SW 1271 (cell line): ENCODE measurements at places on chromosomes 13 and 19.

GRCh38 chr13:47594833-47595232 lies 406.2 kb downstream of the SUCLA2 start:
- DNase-seq: no peak

GRCh38 chr19:18422530-18423191 lies 3.5 kb downstream of the SSBP4 start:
- no peak for DNase-seq

DNA sequence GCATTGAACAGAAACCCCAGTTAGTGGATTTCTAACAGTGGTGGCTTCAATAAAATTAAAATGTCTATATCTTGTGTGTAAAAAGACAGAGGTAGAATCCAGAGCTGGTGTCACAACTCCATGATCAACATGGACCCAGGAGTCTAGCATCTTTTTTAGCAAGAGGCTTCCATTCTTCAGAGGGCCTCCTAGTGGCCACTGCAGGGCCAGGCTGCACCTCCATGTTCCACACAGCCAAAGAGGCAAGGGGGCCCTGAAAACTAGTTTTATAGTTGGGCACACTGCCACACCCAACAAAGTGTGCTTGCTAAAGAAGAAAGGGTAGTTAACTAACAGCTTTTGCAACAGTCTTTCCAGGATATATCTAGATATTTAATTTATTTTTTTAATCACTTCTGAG lies 12.9 kb downstream of the N4BP2L1 start:
- no peak for DNase-seq

- peak; percentile 25 for DNase-seq
Observed at GRCh38 chr19:38831142-38831605, 420 bp downstream of the ECH1 start.

DNA sequence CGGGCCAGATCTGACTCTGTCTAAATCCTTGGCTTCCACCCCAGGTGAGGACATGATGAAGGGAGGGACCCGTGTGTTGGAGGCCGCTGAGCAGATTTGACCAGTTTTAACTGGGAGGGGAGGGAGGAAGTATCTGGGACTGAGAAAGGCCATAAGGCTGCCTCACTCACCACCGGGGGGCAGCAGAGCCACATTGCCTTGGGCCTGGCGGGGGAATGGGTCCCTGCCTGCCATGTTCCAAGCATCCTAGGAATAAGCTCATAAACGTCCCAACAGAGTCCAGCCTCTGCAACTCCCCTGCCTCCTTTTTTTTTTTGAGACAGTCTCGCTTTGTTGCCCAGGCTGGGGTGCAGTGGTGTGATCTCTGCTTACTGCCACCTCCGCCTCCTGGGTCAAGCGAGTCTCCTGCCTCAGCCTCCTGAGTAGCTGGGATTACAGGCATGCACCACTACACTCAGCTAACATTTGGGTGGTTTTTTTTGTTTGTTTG lies 15.5 kb downstream of the MAST3 start:
- peak; percentile 47 for DNase-seq

GRCh38 chr13:38759390-38759789 lies 72.5 kb downstream of the FREM2 start:
- DNase-seq: no peak

DNA sequence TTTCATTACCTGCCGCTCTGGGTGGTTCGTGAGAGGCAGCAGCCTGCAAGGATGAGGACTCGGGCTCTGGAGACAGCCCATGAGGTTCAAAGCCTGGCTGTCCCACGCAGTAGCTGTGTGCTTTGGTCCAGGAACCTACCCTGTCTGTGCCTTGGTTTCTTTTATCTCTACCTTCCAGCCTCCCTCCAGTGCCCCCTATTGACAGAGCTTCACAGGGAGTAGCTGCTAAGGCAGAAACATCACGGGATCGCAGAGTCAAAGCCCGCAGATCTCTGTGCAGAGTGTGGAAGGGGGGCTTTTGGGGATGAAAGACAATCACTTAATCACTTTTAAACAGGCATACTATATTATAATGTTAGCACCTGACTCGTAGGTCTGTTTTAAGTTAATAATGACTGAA lies 16.2 kb downstream of the ZNF71 start:
- DNase-seq: no peak

DNA sequence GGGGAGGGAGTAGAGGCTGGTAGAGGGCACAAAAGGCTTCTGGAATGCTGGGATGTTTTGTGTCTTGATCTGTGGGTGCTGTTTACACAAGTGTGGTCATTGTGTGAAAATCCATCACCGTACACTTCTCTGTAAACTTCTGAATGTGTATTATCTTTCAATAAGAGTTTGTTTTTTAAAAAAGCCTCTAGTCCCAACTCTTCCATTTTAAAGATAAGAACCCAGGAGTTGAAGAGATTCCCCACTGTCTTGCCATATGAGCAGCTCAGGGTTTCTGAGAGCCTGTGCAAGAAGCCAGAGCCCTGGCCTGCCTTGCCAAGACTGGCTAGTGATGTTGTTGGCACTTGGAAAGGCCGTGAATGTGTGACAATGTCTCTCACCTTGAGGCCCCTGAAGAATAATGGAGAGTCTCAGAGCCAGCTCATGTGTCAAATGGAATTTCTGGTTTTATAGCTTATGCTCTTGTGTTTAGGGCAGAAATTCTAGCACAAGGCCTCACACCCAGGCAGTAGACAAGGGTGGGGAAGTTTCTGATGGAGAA lies 57.5 kb upstream of the NPAS1 start:
- DNase-seq: no peak

GRCh38 chr19:58355908-58356765 lies 2.8 kb upstream of the A1BG start:
- DNase-seq: no peak

- DNase-seq: peak; percentile 53
Observed at GRCh38 chr19:31127134-31127967, 221.9 kb downstream of the TSHZ3 start.

DNA sequence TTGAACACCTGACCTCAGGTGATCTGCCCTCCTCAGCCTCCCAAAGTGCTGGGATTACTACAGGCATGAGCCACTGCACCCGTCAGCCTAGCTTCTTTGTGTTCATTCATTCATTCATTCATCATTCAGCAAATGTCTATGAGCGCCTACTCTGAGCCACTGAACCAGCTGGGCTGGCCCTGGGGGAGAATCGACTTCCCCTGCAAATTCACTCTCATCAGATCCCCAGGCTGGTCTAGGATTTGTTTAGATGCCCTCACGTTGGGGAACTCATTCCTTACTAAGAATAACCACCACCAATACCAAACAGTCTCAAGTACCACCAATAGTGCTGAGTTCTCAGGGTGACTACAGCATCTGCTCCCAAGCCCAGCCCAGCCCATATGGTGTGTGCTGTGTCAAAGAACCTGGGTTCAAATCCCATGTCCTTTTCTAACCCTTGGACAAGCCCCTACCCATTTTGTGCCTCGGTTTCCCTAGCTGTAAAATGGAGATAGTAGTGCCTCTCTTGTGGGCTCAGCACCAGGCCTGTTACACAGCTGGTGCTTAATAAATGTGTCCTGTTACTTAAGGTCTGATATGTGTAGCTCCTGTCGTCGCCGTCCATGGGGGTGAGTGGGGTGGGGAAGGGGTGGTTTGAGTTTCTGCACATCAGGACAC lies 16.8 kb downstream of the NRTN start:
- no peak for DNase-seq

GRCh38 chr13:50979187-50979586 lies 69.6 kb downstream of the RNASEH2B start:
- DNase-seq: no peak

GRCh38 chr19:1985588-1986356 lies 29.7 kb downstream of the BTBD2 start:
- no peak for DNase-seq

- DNase-seq: no peak
Observed at GRCh38 chr13:109355875-109356434, 430.4 kb downstream of the IRS2 start.

DNA sequence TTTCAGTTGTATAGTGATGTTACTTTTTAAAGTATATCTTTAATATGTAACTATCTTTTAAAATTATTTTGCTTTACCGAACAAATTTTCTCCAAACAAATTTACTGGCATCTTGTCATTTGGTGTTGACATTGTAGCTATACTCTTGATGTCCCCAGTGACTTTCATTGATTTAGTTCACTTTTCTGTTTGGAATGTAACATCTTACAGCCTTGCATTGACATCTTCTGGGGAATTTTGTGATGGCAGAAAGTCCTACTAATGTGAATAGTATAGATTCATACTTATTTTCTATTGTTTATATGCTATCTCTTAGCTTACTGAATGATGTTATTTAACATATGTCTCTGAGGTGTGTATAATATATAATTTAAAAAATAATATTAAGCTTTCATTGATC lies 800.9 kb upstream of the ATXN8OS start:
- DNase-seq: no peak

GRCh38 chr13:94495806-94496205 lies 16.3 kb upstream of the DCT start:
- no peak for DNase-seq

GRCh38 chr13:85816413-85816812 lies 17.2 kb upstream of the SLITRK6 start:
- DNase-seq: peak; percentile 40

DNA sequence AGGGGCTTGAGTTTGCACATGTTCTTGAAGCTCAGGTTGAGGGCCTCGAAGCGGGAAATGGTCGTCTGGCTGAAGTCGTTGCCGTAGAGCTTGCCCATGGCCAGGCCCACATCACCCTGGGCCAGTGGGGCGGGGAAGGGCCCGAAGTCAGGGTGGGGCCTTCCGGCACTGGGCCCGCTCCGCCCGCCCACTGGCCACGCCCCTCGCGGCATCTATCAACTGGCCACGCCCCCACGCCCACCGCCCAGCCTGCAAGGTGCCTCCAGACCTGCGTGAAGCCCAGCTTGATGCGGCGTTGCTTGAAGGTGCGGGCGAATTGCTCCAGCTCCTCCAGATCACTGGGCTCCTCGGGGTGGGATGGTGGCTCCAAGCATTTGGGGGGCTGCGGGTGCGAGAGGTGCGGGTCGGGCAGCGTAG lies 19.9 kb downstream of the ZNF574 start:
- no peak for DNase-seq

DNA sequence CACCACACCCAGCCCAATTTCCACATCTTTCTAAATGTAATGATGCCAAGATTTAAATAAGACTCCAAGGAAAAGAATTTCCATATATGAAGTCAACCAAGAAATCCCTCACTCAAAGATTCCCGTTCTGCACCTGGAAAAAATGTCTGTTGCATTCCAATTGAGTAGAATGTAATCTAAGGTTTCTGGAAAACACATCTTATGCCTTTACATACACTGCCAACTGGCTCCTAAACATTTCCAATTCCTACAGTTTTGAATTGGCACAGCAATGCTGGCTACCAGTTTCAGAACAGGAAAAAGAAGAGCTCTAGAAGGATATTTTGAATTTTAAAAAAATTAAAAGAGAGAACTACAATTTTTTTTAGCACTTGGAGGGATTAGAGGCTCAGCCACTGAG lies 43.0 kb downstream of the COL4A2 start:
- DNase-seq: no peak

- DNase-seq: peak; percentile 57
Observed at GRCh38 chr19:34501339-34502320, 20.1 kb downstream of the WTIP start.

- DNase-seq: no peak
Observed at GRCh38 chr19:44848036-44848811, 2.1 kb downstream of the NECTIN2 start.

- no peak for DNase-seq
Observed at GRCh38 chr13:27662738-27663470, 41.2 kb downstream of the POLR1D start.

- DNase-seq: no peak
Observed at GRCh38 chr13:112431734-112432133, 55.6 kb downstream of the SPACA7 start.

DNA sequence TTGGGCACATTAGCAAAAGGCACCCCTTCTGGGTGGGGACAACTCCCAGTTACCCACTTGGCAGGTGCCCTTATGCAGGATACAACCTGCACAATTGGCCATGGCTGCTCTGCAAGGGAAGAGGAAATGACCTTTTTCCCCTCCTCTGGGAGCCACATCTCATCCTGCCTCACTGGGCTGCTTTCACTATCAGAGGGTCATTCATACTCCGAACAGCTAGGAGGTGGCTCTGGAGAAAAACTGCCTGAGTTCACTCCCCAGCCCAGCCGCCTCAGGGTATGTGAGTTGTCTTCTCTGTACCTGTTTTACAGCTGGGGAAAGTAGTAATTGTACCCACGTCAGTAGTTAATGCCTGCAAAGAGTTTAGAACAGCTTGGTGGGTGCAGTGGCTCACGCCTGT lies 7.1 kb upstream of the ACTN4 start:
- no peak for DNase-seq
